HS-5 (cell line): ENCODE measurements at places on chromosomes 3 and 15.

DNA sequence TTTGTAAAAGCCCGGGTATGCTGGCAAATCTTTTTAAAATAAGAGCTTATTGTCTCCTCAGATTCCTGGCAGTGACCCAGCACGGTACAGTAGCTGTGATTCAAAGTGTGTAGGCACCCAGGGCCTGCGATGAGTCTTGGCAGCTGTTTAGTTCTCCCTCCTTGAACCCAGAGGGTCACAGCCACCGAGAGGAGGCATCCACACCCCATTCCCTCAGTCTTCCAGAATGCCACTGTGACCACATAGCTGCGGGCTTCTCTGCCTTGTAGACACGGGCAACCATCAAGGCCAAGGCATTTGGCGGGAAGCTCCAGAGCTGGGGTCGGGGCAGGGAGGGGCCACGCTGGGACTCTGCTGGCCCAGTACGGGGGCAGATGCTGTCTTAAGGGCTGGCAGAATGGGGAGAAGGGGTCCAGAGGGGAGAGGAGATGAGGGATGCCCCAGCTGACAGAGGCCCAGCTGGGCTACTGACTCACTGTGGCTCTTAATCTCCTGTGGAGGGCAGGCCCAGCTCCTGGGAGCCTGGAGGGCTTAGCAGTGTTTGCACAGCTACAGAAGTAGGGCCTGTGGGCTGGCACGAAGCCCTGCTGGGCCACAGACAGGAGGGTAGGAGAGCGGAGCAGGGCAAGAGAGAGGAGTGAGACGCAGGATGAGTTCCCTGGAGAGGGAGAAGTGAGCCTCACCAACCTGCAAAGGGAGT is 68.8 kb upstream of the DLG1 start:
- DNase-seq: no peak

- DNase-seq: no peak
These were observed 114.9 kb downstream of the SV2B start for GRCh38 chr15:91214675-91215590.

DNA sequence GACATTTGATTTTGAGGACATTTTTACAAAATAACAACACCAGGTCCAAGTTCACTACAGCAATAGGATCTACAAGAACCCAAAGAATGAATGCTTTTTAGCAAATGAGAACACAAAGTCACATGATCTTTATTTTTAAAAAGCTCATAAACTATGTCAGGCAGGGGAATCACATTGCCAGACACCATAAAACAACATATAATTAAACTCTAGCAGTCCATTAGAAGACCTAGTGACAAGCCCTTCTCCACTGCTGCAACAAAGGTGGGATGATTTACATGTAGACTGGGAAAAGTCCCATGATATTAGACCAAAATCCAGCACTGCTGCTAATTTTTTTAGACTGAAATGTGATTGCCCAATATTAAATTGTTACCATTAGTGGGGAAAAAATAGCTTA is 92.6 kb downstream of the FHIT start:
- DNase-seq: no peak

DNA sequence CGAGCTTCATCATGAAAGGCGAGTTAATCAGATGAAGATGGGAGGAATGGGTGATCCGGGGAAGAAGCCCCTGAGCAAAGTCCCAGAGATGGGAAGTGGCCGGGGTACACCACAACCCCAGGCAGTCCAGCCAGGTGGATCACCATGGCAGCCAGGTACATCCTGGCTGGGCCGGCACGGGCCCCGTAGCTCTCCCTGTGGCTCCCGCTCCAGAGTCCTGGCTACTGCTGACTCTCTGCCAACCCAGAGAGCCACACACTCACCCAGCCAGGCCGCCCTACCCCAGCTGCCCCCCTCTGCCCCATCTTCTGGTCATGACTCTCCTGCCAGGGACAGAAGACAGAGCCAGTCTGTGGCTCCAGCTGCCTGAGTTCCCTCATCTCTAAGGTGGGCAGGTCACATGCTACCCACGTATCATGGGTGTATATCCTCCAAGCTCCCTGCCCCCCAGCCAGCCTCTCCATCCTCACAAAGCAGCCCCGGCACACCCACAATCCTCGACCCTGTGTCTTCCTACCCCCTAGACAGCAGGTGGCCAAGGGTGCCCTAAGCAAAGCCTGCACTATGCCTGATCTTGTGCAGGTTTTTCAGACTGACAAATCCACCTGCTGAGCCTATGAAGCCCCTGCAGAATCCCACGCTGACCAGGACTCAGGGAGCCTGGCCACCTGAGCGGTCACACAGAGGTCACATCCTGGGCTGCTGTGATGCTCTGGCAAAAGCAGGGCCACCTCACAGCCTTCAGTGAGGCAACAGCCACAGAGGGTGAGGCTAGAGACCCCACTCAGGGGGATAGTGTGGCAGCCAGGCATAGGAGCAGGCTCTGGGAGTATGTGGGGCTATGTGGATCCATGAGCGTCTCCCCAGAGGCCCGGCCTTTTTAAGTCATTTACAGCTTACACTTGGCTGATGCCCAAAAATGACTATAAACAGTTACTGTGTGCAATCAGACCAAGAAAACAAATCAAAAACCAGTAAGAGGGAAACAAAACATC is 13.2 kb downstream of the XXYLT1 start:
- DNase-seq: no peak

DNA sequence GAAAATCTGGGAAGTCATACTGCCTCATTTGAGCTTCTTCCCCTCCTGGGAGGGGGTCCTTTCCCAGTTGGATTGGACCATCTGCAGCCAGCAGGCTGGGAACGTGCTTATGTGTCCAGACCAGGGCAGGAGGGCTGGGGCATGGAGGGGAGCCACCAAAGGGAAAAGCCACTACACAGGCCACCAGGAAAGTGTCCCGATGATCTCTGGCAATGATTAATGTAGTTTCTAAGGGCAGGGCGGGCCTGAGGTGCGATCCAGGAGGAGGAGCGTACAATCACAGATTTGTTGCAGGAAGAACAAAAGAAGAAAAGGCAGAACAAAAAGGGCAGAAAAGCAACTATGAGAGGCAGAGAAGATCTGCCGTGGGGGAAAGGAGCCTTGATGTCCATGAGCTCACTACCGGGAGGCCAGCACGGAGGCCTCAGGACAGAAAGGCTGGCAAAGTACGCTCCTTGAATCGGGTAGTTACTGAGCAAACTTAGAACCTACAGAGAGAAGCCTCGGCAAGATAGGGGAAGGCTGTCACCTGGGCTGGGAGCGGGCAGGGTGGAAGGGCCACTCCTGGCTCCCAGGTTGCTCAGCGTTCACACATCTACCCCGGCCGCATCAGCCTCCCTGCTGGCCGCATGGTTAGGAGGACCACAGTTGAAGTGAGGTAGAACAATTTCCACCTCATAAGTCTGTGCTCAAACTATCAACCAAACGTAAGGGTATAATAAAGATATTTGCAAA is 79.5 kb upstream of the PCSK6 start:
- no peak for DNase-seq

GRCh38 chr3:35184775-35185174 is 454.6 kb upstream of the ARPP21 start:
- DNase-seq: peak; percentile 60
